ENCODE measurements at places on chromosomes 1 and 21.

- DNase-seq: no peak
Observed at GRCh38 chr1:187725216-187725615, 896.5 kb downstream of the PLA2G4A start.

- no peak for DNase-seq
Observed at GRCh38 chr1:197917805-197918651, 856 bp downstream of the LHX9 start.

GRCh38 chr1:169161496-169162194 is 55.2 kb downstream of the ATP1B1 start:
- peak; percentile 48 for DNase-seq

- no peak for DNase-seq
Observed at GRCh38 chr1:154170547-154171222, 15.8 kb upstream of the NUP210L start.

- DNase-seq: no peak
Observed at GRCh38 chr1:240946926-240947325, 335.0 kb upstream of the GREM2 start.
